Hematopoietic multipotent progenitor cell treated with erythropoietin and hydrocortisone succinate and interleukin-3 and kit ligand, for 15 days (in vitro differentiated cells): ENCODE measurements at places on chromosomes 7 and 10.

- DNase-seq: no peak
These were observed 86.1 kb upstream of the MTPN start for GRCh38 chr7:136063326-136063666.

- DNase-seq: no peak
These were observed 266.7 kb downstream of the PRKG1 start for GRCh38 chr10:51340845-51341610.

- DNase-seq: no peak
These were observed 73.6 kb downstream of the EMX2 start for GRCh38 chr10:117616179-117616578.

DNA sequence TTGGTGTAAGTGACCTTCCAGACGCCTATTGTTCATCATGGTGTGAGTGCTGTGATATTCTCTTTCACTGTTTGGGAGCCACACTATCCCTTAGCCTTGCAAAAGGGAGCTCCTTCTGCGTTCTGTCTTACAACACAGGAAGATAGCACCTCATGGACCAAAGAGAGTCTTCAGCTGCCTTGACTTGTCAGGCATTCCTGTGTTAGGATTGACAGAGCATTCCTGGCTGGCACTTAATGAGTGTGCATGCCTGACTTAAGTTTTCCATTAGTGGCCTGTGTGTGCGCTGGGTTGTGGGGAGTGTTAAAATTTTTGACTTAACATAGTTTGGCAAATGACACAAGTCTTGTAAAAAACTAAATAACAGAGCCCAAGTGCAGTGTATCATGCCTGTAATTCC is 21.9 kb upstream of the MSRB2 start:
- DNase-seq: no peak

DNA sequence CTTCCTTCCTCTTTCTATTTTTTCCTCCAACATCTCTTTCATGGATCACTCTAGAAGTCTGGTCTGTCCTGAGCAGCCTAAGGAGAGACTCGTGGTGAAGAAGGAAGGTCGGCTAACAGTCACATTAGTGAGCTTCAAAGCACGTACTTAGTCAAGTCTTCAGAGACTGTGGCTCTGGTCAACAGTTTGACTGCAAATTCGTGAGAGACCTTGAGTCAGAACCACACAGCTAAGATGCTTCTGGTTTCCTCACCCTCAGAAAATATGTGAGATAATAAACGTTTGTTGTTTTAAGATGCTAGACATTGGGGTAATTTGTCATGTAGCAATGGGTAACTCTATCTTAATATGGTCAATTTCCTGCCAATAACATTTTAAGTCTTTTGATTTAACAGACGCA is 126.2 kb upstream of the LRRN3 start:
- no peak for DNase-seq

DNA sequence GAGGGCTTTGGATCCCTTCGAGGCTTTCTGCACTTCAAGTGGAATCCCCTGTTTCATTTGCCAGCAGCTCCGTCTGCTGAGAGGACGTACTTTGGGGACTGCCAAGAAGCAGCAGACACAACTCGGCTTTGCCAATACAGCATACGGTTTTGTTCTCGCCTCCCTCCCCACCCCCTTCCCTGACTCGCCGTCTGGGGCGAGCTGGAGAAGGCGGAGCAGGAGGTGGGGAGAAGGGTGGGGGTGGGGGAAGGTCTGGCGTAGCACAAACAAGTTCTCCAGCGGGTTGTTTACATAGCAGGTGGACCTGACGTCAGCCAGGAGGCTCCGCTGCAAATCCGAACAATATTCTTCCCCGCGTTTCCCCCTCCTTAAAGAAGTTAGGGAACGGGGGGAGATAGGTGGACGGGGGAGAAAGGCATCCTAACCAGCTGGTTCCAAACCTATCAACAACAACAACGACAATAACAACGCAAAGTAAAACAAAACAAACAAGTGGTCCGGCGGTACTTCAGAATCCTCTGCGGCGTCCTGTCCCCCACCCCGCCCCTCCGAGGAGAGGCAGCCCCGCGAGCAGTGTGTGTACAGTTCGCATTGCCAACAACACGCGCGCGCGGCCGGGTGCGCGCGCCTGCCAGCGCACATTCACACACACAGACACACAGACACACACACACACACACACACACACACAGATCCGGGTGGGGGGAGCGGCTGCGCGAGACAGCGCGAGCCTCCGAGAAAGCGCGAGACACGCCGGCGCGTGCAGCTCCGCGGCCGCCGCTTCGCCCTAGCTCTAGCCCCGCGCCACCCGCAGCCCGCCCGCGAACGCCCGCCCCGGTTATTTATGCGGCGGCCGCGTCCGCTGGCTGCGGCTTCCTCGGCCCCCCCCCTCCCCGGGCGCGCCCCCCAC is 167.0 kb upstream of the PPP1R3A start:
- DNase-seq: no peak
